ENCODE measurements at places on chromosomes 16 and 17. TPM values are rescaled to one million over a fixed set of nuclear protein-coding genes. Genes with fewer than 3 reads are reported as not detected.

The CYBA gene
- total RNA-seq = 215 TPM

The CDH11 gene
- total RNA-seq = 12.9 TPM

The NR1D1 gene
- total RNA-seq = 3.4 TPM

The BRCA1 gene
- 27.2 TPM for total RNA-seq

The SOCS1 gene
- 16.4 TPM for total RNA-seq

The ASGR1 gene
- total RNA-seq = 12.3 TPM

The SLFN11 gene
- 0.41 TPM for total RNA-seq

The ASGR2 gene
- total RNA-seq = not detected

The CNTNAP1 gene
- 6.1 TPM for total RNA-seq

The CACNA1G gene
- 1.5 TPM for total RNA-seq

The IRX3 gene
- total RNA-seq = 2.8 TPM

The SENP3 gene
- 137 TPM for total RNA-seq

The CDH8 gene
- 0.87 TPM for total RNA-seq

The MPP3 gene
- 7.7 TPM for total RNA-seq

The PRSS33 gene
- not detected for total RNA-seq

The CPHXL2 gene
- not detected for total RNA-seq

The CLDN9 gene
- 0.48 TPM for total RNA-seq

The HS3ST3B1 gene
- total RNA-seq = 3.8 TPM

The CCL16 gene
- not detected for total RNA-seq

The NPIPB5 gene
- 27.6 TPM for total RNA-seq

The PPM1E gene
- total RNA-seq = 4.6 TPM

The PIK3R6 gene
- total RNA-seq = 0.14 TPM

The CD300LB gene
- total RNA-seq = not detected

The GALR2 gene
- total RNA-seq = 1.8 TPM

The G6PC1 gene
- total RNA-seq = not detected

The POLG2 gene
- total RNA-seq = 42.3 TPM

The PSME3IP1 gene
- 63.3 TPM for total RNA-seq

The TADA2A gene
- total RNA-seq = 16.3 TPM

The DNAI2 gene
- total RNA-seq = not detected
